ENCODE measurements at places on chromosomes 3 and 15. TPM values are rescaled to one million over a fixed set of nuclear protein-coding genes. Genes with fewer than 3 reads are reported as not detected.

Gene WDR72
- total RNA-seq: 8.7 TPM

Gene SPINT1
- 144 TPM for total RNA-seq

DNA sequence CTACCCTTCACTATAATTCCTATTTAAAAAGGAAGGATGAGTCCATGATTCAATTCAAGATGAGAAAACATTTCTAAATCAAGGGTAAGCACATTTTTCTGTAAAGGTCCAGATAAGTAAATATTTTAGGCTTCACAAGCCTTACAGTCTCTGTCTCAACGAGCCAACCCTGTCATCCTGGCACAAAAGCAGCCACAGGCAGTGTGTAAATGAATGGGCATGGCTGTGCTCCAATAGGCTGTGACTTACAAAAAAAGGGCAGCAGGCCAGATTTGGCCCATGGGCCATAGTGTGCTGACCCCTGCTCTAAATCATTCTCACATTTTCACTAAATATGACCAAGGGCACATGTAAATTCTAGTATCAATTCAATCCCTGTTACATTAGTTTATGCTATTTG is 200.4 kb downstream of the WNT5A start:
- peaks cover 29% of the 10 kb centered on the region for H3K4me1 ChIP-seq
- H3K36me3 ChIP-seq: no peaks in the 10 kb centered on the region
- H3K4me3 ChIP-seq: no peak overlapping the region
- H3K27me3 ChIP-seq: no peaks in the 10 kb centered on the region

Gene C3orf18
- total RNA-seq: 11.5 TPM

Gene HCLS1
- total RNA-seq: 1.9 TPM

- peak overlapping the region; percentile 90 for H3K27ac ChIP-seq
- no peaks in the 10 kb centered on the region for H3K27me3 ChIP-seq
- peaks cover 40% of the 10 kb centered on the region for H3K36me3 ChIP-seq
Measured at GRCh38 chr3:187063286-187064121, 75.8 kb downstream of the RPL39L start.

- no peaks in the 10 kb centered on the region for H3K27me3 ChIP-seq
- H3K36me3 ChIP-seq: peaks cover 28% of the 10 kb centered on the region
- no peak overlapping the region for H3K4me3 ChIP-seq
- no peak for DNase-seq
- H3K27ac ChIP-seq: no peak overlapping the region
- peaks cover 8% of the 10 kb centered on the region for H3K4me1 ChIP-seq
Measured at GRCh38 chr3:169448501-169448900, 215.0 kb downstream of the MECOM start.

Measured in WTC11 (cell line).